ENCODE measurements at places on chromosomes 12 and 14.

GRCh38 chr14:101716956-101717662 lies 44.4 kb upstream of the PPP2R5C start:
- peak; percentile 50 for DNase-seq

DNA sequence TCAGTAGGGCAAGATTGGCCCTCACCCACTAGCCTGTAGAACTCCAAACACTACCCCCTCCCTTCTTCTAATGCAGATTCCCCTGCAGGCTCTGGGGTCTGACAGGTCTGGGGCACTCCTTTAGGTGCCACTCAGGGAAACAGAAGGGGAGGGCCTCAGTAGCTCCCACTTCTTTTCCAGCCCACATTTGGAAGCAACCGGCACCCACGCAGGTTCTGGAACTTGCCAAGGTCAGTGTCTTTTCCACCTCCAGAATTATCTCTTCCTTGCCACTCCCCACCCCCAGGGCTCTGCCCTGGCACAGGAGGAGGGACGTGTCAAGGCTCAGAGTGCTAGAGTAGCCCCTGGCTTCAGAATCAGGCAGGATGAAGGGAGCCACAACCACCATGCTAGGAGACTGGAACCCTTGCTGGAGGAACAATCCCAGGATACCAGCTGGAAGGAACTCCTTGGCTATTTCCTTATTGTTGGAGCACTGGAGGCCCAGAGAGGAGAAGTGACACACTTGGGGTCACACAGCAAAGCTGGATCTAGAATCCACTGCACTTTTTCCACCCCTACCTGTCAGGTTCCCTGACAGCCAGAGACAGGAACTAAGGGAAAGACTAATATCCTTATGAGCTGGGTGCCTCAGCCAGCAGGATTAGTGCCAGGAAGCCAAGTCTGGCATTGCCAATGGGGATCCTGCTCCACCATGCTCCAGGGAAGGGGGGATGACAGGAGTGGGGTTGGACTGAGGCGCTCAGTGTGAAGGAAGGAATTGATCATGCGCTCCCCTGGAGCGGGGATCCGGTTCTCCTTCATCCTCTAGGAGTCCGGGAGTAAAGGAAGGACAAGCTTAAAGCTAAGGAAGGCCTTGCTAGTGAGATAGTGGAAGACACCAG lies 1.8 kb upstream of the FIGNL2 start:
- DNase-seq: no peak

- no peak for DNase-seq
Observed at GRCh38 chr14:75371297-75371696, 56.5 kb upstream of the JDP2 start.

- DNase-seq: no peak
Observed at GRCh38 chr14:32820181-32820580, 118.5 kb upstream of the NPAS3 start.

- DNase-seq: no peak
Observed at GRCh38 chr12:54981796-54982195, 2.8 kb downstream of the TESPA1 start.

DNA sequence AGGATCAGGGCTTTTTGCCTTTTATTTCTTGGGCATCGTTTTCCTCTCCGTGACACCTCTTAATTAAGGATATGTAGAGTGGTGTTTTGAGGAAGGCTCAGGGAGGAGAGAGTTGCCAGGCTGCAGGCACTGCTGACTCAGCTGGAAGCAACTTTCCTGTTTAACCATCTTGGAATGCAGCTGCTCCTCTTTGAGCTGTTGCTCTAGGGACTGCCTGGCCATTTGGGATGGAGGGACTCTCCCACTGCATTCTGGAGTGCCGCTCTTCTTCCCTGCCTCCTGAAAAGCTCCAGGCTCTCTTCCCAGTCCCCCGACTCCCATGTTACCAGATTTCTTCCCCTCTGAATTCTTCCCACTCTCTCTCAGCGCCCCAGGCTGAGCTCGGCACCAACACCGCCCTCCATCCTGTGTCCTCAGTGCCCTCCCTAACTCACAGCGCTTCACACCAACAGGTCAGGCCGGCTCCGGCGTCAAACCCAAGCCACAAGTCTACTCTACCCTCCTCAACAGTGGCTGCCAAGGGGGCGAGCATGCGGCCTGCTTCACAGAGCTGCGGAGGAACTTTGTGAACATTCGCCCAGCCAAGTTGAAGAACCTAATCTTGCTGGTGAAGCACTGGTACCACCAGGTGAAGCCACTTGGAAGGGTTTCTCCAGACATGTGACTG lies 5.9 kb downstream of the OAS3 start:
- no peak for DNase-seq

DNA sequence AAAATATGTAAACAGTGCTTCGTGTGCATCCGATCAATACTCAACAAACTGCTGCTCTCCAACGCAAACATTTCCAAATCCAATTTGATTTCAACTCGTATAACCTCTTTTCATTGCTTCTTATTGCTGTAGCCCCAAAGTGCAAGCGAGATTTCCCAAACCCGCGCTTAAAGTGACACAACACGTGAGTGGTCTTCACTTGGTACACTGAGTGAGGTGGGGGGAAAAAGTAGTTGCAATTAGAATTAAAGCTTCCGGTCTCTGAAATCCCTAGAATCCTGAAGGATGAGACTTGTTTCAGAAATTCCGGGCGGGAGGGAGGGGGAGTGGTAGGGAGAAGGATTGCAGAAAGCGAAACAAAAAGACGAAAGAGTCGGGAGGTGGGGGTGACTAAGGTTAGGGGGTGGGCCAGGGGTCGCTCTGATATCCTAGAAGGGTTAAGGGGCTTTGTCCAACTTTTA lies 387.5 kb downstream of the BCAT1 start:
- peak; percentile 75 for DNase-seq

GRCh38 chr14:89765346-89765745 lies 189.2 kb downstream of the EFCAB11 start:
- no peak for DNase-seq

DNA sequence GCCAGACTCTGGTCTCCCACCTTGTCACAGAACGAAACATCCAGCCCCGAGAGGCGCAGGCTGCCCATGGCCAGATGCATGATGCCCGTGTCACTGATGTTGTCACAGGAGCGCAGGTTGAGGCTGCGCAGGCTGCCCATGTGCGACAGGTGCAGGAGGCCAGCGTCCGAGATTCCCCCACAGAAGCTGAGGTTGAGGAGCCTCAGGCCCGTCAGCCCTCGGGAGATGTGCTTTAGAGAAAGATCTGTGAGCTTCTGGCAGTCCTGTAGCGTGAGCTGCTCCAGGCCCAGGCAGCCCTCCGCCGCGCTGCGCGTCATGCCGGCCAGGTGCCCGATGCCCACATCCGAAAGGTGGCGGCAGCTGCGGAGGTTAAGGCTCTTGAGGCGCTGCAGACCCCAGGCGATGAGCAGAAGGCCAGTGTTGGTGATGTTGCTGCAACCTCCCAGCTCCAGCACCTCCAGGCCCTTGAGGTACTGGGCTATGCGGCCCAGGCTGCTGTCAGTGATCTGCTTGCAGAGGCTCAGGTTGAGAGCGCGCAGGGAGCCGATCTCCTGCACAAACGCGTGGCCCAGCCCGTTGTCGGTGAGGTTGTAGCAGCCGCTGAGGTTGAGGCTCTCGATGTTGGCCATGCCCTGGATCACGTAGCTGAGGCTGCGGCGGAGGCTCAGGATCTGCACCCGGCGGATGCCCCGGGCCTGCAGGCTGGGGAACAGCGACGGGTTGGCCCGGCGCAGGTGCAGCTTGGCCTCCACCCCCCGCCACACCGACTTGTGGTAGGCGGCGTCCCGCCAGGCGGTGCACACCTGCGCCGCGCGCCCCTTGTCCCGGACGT lies 991 bp downstream of the FBXL14 start:
- peak; percentile 73 for DNase-seq

GRCh38 chr12:32885831-32886230 lies 10.7 kb downstream of the PKP2 start:
- no peak for DNase-seq

DNA sequence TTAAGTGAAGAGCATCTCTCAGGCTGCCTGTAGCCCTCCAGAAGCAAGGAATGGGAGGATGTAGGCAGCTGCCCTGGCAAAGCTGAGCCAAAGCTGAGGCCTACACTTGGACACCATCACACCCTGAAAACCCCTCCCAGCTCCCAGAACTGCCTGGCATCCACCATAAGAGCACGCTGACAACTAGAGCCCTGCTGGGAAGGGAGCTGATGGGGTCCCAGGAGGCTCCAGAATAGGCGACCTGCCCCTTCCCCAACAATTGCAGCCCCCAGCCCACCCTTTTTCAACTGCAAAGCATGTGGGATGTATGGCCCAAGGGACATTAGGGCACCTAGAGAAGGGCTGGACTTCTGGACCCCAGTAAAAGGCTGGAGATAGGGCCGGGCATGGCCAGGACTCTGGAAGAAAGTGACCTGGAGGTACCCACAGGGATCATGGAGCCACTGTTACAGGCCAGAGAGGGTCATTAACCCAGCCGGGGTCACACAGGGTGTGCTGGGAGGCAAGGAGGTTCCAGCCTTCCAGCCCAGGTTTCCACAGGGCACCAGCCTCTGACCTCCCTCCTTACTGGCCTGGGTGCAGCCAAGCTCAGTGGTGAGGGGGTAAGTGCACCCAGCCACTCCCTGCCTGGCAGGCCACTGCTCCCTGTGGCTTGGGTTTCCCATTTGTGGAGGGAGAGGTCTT lies 27.8 kb downstream of the FAM222A start:
- no peak for DNase-seq

GRCh38 chr14:83044001-83044400 lies 1510.3 kb upstream of the SEL1L start:
- no peak for DNase-seq

DNA sequence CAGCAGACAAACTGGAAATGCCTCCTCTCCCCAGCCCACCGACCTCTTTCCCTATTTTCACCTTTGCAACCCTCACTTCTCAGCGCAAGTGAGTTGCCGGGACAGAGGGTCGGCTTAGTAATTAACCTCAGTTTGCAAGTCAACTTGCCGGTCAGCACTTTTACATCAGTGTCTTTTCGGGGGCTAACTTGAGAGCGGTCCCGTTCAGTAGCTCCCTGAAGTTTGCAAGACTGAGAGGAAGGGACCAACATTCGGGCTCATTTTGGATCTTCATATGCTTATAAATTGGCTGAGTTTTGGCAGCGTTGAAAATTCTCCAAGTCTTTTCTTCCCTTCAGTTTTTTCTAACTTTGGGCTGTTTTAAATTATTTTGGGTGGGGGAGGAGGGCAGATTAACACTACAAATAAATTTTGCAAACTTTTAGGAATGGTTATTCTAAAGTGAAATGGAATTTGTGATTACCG lies 846 bp downstream of the BRMS1L start:
- DNase-seq: no peak

GRCh38 chr12:16531621-16532020 lies 74.3 kb downstream of the LMO3 start:
- DNase-seq: no peak

- no peak for DNase-seq
Observed at GRCh38 chr14:50082308-50082742, 34.0 kb downstream of the VCPKMT start.

DNA sequence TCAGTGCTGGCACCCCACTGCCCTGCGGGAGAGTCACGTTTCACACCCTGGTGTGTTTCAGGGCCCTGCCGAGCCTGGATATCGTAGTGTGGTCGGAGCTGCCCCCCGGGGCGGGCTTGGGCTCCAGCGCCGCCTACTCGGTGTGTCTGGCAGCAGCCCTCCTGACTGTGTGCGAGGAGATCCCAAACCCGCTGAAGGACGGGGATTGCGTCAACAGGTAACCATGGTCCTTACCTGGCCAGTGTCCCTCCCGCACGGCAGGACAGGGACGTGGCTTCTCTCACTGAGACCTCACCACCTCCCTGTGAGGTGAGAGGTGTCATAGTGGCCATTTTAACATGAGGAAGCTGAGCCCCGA lies 7.7 kb downstream of the MVK start:
- no peak for DNase-seq

All from ELR (cell line).